Fibroblast of mammary gland (primary cell): ENCODE measurements at places on chromosomes 1 and 21.

- DNase-seq: no peak
Observed at GRCh38 chr1:10691740-10692125, 104.7 kb downstream of the CASZ1 start.

DNA sequence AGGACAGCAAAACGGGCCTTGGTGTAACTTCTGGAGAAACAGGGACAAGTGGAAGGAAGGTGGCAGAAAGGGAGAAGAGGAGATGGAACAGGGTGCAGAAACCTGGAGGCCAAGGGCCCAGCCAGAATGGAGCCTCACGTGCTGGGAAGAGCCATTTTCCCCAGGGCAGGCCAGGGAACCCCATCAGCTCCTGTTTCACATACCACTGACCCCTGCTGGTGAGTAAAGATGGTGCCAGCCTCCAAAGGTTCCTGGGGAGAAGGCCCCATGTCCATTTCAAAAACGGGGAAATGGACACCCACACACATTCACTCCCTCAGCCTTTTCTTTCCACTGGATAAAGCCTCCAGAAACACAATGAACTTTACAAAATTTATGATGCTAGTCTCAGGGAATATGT lies 57.6 kb upstream of the JUN start:
- DNase-seq: peak; percentile 19

- no peak for DNase-seq
Observed at GRCh38 chr1:154773551-154773950, 96.5 kb downstream of the KCNN3 start.

DNA sequence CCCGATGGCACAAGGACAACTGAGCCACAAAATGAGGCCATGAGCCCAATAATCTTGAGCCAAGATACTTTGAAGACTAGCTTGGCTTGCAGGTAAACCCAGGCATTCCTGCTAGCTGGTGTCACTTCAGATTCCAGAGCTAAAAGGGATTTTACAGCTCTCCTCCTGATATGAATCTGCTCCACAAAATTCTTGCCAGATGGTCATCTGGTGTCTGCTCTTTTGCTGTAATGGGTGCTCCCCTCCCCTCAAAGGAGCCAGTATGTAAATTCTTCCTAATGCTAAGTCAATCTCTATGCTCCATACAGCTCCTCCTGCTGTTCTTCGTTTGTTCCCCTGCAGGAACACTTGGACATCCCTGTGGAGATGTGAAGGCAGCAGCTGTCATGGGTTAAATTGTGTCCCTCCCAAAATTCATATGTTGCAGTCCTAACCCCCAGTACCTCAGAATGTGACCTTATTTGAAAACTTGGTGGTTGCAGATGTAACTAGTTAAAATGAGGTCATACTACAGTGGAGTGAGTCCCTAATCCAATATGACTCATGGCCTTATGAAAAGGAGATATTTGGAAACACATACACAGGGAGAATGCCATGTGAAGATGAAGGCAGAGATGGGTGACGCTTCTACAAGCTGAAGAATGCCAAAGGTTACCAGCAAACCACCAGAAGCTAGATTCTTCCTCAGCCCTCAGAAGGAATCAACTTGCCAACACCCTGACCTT lies 180.6 kb upstream of the PALMD start:
- DNase-seq: peak; percentile 96

GRCh38 chr1:79852004-79852403 lies 845.5 kb upstream of the ADGRL4 start:
- no peak for DNase-seq

DNA sequence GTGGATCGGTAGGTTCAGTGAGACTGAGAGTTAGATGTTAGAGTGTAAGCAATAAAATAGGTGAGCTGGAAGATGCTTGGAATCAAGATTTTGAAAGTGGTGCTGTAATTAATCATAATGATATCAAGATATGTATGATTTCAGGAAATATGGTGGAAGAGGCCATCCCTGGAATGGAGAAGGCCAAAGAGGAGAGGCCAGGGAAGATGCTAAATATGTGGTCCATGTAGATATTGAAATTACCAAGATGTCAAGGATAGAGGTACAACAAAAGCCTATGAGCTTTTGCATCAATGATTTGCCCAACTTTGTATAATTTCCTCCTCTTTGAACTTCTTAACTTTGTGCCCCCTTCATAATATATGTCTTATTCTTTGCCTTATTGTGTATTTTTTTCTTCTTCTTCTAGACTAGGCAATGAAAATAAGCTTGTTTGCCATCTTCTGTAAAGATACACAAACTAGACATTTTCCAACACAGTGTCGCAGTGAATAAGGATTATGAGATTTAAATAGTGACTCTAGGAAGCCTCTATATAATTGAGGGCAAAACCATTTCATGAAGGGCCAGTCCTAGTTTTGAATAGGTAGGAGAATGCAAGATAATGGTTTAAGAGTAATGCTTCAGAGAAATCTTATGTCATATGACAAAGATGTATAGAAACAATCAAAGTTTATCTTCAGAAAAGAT lies 8.9 kb downstream of the PTGS2 start:
- DNase-seq: no peak

DNA sequence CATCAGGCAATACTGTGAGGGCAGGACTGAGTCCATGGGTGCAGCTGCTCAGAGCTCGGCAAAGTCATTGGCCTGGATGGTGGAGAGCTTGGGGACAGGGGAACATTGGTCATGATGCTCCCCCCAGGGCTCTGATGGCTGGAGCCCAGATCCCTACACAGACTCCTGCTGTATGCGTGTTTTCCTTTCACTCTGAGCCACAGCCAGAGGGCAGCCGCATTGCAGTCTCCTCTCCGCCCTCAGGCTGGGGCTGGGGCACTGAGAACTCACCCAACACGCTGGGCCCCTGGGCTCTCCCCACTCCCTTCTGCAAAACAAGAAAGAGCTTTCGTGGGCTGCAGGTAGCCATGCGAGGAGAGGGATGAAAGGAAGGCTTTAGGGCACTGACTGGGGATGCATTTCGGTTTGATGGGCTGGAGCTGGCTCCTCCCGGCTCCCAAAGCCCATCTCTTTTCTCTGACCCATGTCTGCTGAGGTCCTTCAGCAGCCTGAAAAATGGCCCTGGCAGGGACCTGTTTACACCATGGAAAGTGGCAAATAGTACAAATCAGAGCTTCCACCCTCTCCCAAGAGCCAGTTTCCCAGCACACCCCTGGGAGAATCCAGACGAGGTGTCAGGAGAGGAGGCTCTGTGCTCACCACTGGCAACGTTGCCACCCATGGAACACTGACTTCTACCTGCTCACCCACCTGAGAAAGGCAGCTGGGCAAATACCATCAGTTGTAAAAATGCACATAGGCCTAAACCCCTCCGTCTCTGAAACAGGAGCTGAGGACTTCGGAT lies 43.8 kb downstream of the CAPN2 start:
- DNase-seq: no peak

DNA sequence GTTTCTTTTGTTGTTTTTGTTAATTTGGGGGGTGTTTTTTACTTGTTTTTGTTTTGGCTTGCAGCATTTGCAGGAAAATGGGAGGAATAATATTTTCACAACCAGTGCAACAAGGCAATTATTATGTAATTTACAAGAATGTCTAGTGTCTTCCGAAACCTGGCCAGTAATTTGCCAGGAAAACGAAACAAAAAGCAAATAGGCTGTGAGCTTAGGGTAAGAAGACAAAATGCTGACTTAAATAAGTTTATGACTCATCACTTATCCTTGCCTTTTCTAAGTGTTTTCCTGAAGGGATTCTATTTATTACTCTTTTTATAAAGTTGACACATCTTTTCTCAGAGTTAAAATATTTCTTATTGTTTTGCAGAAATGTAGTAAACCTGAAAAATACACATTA lies 49.8 kb downstream of the KCNT2 start:
- peak; percentile 86 for DNase-seq

DNA sequence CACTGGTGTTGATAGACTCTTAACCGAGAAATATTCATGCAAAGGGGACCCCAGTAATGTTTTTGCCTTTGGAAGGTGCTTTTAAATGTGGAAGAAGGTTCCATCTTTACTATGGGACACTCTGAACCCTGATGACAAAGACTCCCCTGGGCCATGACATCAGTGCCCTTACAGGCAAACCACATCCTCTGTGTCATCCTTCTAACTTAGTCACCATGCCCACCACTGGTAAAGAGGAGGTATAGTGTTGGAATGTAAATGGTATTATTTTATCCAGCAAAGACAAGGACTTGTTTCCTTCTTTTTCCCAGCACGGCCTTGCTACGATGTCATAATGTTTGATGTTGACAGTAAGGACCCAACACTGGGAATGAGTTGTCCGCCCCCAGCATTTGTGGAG lies 12.6 kb downstream of the METTL13 start:
- DNase-seq: peak; percentile 89

DNA sequence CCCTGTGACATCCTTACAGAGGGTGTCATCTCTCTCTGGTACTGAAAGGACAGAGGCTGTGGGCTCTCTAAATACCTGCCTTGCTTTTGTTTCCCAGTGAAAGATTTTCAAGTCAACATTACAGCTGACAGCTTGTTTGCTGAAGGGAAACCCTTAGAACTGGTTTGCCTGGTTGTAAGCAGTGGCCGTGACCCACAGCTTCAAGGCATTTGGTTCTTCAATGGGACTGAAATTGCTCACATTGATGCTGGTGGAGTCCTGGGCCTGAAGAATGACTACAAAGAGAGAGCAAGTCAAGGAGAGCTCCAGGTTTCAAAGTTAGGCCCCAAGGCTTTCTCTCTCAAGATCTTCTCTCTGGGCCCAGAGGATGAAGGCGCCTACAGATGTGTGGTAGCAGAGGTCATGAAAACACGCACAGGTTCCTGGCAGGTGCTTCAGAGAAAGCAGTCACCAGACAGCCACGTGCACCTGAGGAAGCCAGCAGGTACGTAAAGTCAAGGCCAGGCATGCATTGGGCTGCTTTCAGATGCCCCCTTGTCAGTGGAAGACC lies 11.8 kb downstream of the CD101 start:
- DNase-seq: no peak

- DNase-seq: peak; percentile 52
Observed at GRCh38 chr1:15254559-15254958, 7.5 kb downstream of the FHAD1 start.

DNA sequence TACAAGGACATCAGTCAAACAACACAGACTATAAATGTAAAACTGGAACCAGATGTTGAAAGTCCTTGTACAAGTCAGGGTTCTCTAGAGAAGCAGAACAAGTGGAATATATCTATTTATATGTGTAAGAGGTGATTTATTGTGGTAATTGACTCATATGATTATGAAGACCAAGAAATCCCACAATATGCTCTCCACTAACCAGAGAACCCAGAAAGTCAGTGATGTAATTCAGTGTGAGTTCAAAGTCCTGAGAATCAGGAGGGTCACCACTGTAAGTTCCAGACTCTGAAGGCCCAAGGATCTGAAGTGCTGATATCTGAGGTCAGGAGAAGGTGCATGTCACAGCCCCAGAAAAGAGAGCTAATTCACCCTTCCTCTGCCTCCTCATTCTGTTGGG lies 57.0 kb downstream of the LRRC53 start:
- DNase-seq: peak; percentile 10

DNA sequence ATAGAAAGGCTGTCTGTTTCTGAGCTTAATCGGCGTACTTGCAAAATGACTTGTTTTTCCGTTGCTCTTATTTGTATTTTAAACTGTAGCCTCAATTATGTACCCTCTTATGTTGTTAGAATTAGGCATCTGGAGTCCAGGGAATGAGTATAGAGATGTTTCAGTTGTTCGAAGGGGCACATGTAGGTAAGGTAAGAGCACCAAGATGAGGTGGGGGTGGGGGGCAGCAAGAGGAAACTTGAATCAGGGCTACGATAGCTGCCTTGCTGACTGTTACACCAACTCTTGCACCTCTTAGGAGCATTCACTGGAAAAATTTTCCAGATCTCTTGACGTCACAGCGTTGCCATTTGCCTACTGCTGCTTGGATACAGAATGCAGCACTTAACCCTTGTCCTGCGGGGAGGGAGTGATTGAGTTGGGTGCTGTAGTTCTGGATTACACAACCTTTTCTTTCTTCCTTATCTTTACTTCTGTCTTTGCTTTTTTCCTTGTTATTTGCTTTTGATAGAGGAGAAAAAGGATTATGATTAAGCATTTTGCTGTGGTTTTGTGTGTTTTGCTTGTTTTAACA lies 3.2 kb downstream of the ATP1B1 start:
- DNase-seq: peak; percentile 64

- no peak for DNase-seq
Observed at GRCh38 chr1:53959664-53960250, 13.6 kb downstream of the LRRC42 start.

- DNase-seq: no peak
Observed at GRCh38 chr1:208141610-208142192, 102.5 kb downstream of the PLXNA2 start.

DNA sequence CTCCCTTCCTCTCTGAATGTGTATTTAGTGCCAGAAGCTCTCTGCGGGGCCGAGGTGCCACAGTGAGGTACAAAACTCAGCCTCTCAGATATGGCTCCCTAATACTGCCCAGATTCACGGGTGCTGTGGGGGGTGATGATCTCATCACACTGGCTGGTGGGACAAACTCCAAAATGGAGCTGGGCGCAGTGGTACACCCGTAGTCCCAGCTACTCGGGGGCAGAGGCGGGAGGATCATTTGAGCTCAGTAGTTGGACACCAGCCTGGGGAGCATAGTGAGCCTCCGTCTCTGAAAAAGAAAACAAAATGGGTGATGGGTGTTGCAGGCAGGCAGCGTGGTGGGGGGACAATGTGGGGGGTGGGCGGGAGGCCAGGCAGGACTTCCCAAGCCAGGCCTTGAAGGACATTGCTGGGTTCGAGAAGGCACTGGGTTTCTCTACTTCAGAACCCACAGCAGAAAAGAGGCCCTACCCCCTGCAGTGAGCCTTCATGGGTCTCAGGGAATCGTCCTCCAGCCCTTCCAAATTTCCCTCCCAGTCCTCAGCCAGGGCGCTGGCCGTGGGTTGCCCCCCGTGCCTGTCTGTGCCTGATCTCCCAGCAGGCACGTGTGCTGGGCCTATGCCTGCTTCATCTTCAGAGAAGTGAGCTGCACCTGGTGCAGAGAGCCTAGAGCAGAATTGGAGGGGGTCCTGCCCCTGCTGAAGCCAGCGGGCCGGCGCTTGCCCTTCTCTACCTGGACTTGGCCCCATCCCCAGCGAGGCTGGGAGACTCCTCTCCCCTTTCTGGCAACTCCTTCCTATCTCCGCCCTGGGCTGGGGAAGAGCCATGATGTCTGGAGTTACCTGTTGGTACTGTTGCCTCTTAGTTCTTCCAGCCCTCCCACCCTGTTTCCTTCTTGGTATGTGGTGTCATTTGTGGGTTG lies 14.0 kb downstream of the H6PD start:
- no peak for DNase-seq

DNA sequence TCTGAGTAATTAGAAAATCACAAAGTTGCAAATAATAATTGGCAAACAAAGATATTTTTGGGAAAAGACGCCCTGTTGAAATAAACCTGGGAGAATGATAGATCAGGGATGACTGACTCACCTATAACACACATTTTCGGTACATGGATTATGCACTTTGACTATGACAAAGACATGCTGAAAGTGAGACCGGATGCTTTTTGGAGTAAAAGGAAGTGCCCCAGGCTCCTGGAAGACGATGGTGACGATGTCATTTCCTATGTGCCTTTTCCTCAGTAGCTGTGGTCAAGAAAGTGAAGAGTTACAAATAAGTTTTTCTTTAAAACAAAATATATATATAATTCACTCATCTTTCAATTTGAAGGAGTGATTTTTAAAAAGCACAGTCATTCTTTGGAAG lies 158.7 kb downstream of the SIPA1L2 start:
- DNase-seq: no peak

GRCh38 chr1:233584931-233585330 lies 29.0 kb upstream of the KCNK1 start:
- DNase-seq: no peak
